ENCODE measurements at places on chromosomes 13 and 19.
A peak's percentile ranks its signal among the peaks of the same experiment; 100 is the strongest.

- DNase-seq: no peak
Observed at GRCh38 chr13:52665325-52665724, 12.7 kb downstream of the SUGT1 start.

GRCh38 chr19:19643158-19644053 lies at the start of gene GMIP:
Gene GMIP, minus strand, starts transcription at chr19:19643657. Its CDS starts 128 bp downstream, at chr19:19643529.
- peak; percentile 89 for DNase-seq

DNA sequence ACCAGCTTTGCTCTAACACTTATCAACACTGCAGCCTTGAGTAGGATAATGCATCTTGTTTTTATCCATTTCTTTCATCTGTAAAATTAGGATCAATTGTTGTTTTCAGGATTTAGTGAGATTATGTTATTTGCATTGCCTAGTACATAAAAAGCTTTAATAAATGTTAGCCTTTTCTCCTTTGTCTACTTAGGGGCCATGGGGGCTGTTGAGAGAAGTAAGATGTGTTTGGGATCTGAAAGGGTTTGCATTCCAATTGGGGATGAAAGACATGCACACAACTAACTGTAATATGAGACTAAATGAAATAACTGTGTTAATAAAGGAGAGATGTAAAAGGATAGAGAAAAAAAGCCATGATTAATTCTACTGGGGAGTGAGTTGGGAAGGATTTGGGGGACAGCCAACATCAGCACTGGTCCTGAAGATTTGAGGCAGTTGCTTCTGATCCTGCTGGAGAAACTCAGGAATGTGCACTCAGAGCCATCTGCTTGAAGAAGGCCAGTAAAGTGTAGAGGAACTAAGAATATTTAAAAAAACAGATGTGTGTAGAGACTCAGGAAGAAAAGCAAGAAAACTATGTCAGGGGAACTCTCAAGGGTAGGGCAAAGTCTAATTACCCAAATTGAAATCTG lies 236.3 kb downstream of the OLFM4 start:
- no peak for DNase-seq

DNA sequence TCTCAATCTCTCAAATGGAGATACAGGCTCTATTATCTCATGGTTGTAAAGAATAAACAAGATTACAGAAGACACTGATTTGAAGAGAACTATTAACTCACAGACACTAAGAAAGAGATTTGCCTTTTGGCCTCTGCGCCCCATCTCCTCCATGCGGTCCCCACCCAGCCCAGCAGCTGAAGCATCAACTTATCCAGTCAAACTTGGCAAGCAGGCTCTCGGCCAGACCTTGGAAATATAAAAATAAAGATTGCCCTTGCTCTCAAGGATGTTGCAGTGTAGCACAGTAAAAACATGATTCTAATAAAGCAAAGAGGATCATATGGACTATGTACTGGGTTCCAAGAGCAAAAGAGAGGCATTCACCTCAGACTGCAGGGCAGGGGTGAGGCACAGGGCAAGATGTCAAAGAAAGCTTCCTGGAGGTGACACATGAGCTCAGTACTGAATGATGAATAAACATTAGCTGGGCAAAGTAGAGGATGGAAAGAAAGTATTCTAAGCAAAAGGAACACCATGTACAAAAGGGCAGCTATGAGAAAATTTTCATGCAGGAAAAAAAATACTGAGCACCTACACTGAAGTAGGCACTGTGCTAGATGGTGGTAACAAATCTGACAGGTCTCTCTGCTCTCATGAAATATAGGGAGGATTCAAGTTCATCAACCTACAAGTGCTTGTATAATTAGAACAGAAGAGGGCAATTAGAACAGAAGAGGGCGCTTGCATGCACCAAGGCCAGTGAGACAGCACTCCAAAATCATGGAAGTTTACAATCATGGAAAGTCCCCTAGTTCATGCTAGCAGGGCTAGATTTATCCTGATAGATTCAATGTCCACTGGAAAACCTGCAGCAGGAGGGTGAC lies 85.0 kb downstream of the SACS start:
- DNase-seq: no peak

DNA sequence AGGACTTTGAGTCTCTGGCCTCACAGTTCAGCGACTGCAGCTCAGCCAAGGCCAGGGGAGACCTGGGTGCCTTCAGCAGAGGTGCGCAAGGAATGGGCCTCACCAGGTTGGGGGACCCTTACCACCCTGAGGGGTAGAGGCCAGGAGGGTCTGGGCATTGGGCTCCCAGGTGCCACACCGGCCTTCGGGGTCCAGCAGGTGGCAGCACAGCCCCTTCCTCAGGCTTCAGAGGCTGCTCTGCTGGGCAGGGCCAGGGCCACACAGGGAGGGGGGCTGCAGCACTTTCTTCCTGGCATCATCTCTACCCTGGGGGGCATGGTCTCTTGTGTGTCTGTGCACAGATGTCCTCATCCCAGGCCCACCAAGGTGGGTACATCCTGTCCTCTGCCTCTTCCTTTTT lies 12.9 kb downstream of the PIN1 start:
- DNase-seq: peak; percentile 33

DNA sequence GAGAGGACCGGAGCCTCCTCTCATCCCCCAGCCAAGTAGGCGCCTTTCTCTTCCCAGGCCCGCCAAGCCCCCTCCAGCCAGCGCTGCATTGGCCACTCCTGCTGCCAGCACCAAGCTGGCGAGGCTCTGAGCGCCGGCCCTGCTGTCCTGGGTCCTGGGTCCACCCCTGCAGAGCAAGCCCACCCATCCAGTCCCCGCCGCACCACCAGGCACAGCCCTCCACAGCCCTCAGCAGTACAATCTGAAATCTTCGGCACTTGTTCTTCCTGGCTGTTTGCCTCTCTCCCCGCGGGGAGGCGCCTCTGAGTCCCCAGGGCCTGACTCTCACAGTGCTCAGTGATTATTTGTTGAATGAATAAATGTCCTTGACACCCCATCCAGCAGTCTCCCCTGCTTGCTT lies 236.4 kb upstream of the SGCG start:
- DNase-seq: no peak

DNA sequence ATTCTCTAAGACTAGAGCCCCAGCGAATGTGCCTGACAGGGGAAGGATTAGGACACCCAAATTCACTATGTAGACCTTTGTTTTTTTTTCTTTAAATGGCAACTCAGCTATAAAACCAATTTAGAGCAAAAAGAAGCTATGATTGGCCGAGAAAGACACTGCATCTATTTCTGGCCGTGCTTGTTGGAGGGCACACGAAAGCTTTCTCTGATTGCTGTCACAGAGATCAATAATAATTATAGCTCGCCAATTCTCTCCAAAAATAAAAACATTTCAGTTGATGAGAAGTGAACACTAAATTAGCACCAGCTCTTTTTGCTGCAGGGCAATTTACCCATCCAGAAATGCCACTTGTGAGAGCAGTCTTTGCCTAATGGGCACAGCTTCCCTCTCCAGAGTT lies 31.2 kb downstream of the CBY2 start:
- DNase-seq: no peak

DNA sequence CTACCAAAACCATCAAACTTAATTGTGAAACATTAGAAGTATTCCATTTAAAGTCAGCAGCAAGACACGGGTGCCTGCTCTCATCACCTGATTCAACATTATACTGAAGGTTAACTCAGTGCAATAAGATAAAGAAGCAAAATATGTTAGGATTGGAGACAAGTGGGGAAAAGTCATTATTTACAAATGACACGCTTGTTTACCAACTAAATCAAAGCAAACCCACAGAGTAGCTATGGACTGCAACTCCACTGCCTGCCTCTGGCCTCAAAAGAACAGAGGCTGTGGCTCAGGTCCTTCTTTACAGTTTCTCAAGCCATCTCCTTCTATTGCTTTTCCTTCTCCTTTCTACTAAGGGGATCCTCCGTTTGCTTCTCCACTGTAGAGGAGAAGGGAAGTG lies 21.0 kb upstream of the ATP12A start:
- no peak for DNase-seq

DNA sequence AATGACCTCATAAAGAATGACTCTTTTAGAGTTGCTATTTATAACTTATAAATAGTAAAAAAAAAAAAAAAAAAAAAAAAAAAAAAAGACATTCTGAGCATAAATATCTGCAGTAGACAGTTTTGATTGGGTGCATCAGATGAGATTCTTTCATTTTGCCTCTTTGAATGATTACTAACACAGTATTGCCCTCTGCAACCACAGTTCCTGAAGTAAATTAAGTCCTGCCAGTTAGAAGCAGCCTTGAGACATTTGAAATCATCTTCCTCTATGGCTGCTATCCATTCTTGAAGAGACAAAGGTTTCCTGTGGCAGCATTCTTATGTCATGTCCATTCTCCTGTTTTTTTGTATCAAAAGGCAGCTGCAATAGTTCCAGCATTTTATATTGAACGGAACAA lies 892.4 kb upstream of the MIR17HG start:
- no peak for DNase-seq

GRCh38 chr19:33462112-33462791 lies 59.3 kb downstream of the PEPD start:
- DNase-seq: no peak

- DNase-seq: no peak
Observed at GRCh38 chr13:36696410-36697010, 22.7 kb downstream of the SERTM1 start.

DNA sequence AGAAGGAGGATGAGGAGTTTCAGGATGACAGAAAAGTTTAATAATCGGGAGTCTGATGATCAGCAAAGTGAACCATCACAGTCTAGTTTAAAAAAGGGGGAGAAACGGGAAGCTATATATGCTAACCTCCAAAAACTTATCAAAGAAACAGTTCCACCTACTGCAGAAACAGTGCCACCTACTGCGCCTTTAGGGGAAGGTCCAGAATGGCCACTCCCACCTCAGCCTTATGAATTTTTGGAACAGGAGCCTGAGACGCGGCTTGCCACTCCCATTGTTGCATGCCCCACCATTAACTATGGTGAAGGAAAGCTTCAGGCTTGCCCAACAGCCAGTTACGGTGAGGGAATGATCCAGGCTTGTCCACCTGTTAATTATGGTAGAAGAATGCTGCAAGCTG lies 929.0 kb downstream of the SLITRK6 start:
- DNase-seq: no peak

DNA sequence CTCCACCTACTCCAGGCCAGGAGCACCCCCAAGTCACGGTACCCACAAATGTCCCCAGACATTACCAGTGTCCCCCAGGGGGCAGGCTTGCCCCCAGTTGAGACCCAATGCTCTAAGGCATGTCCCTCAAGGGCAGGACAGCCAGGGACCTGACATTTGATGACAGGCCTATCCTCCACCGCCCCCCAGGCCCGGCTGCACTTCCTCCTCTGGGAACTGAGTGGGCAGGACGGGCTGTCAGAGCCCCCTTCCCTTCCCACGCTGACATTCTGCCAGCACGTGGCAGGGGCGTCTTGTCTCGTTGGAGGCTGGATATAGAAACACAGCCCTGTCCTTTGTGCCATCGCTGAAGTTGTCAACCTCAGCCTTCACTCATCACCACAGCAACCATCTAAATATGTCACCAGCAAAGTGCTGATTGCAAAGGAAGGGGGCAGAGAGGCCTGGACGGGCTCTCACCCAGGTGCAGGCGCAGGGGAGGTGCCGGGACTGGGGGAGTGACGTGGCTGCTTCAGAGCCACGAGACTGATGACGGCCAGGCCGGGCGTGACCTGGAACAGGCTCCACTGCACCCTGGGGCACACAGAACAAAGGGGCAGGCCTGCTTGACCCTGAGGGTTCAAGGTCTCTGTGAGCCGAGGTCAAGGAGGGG lies 38.4 kb downstream of the GNG7 start:
- no peak for DNase-seq

DNA sequence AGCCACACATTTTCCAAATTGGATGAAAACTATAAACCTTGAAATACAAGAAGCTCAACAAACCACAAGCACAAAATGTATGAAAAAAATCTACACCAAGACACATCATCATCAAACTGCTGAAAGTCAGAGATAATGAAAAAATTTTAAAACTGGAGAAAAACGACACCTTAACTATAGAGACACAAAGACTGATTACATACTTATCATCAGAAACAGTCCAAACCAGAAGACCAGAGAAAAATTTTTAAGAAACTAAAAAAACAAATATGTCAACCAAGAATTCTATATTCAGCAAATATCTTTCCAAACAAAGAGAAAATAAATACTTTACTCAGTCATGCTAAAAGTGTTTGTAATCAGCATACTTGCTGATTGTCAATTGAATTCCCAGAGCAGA lies 8.5 kb upstream of the ZNF823 start:
- DNase-seq: no peak

DNA sequence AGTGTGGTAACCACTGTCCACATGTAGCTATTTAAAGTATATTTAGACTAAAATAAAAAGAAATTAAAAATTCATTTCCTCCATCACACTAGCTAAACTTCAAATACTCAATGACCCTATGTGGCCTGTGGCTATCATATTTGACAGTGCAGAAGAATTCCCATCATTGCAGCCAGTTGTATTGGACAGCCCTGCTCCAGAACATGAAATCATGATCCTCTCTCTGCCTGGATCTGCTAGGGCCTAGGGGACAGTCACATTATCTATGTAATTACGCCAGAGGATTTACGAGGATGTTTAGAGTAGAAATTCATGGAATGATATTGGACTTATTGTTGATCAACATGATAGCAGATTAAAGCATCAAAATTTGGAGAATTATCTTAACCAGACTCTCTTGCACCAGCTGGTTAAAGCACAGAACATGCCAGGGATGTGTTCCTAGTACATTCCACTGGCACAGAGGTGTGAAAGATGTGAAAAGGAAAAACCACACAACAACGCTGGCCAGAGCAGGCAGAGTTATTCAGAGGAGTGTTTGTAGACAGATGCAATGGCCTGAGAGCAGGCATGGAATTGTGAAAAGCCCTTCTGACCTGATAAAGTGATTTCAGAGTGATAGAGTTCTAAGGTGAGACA lies 108.9 kb upstream of the STARD13 start:
- no peak for DNase-seq

DNA sequence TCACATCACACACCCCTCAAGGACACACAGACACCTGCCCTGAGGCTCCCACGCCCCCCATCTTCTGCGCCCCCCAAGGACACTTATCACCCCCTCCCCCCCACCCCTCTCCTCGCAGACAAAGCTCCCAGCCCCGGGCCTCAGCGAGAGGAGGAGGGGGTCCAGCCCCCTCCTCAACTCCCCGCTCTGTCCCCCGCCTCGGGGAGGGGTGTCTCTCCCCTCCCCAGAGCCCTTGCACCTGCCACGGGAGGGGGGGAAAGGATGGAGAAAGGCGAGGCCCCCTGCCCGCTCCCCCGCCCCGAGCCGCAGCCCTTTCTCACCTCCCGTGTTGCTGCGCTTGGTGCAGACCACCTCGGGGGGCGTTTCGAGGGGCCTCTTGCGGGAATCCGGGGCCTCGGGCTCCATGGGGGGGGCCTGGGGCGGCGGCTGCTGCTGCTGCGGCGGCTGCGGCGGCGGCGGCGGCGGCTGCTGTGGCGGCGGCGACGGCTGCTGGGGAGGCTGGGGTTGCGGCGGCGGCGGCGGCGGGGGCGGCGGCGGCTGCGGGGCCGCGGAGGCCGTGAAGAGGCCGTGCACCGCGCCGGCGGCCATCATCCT lies 621 bp downstream of the NOVA2 start:
- no peak for DNase-seq

DNA sequence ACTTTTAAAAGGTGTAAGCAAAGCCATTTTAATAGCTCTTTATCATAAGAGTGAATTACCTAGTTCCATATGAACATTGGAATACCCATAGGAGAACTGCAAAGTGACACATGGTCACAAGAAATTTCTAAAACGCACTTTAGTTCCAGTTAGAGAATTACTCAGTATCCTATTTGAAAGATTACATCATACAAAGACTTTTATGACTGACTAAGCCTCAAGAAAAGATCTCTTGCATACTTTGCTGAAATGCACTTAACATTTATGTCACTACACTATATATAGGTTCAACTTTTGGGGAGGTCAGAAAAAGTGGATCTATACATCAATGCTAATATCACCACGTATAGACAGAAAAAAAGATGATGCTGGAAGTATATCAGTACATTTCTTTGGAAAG lies 7.1 kb downstream of the PCDH9 start:
- no peak for DNase-seq

GRCh38 chr13:50915565-50915964 lies 6.0 kb downstream of the RNASEH2B start:
- DNase-seq: no peak
